ENCODE measurements at places on chromosomes 16 and 17.

- DNase-seq: no peak
Observed at GRCh38 chr16:77660311-77660710, 62.0 kb upstream of the NUDT7 start.

DNA sequence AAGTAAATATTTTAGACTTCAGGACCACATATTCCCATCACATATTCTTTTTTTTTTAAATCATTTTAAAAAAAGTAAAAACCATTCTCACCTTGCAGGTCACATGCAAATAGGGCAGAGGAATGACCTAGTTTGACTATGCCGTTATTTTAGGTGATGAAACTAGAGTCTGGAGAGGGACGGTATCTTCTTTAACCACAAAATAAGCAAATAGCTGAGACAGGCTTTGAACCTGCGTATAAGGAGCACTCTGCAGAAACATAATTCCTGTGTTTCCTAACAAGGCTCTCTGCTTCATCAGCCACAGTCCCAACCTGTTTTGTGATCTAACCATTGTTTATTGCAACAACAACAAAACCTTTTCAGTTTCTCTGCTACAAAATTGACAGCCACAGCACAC, 121.5 kb downstream of the PCTP start:
- no peak for DNase-seq

DNA sequence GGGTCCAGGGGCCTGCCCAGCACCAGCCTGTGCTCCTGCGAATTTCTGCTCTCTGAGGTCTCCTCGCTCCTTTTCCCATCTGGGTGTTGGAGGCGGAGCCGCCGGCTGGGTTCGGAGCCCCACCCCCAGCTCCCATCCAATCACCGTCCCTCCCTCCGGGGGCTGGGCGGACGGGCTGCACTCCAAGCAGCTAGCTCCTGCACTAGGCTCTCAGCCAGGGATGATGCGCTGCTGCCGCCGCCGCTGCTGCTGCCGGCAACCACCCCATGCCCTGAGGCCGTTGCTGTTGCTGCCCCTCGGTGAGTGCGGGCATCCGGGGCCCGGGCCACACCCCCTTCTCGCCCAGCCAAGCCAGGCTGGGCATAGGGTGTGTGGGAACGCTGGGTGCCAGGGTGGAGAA, at the start of gene NRN1L:
NRN1L (plus strand) TSS at position 202 of the 400 bp plus-strand sequence; CDS start at position 221, 19 bp downstream.
- DNase-seq: no peak

GRCh38 chr17:81339191-81339533, 44.1 kb upstream of the SLC38A10 start:
- no peak for DNase-seq

DNA sequence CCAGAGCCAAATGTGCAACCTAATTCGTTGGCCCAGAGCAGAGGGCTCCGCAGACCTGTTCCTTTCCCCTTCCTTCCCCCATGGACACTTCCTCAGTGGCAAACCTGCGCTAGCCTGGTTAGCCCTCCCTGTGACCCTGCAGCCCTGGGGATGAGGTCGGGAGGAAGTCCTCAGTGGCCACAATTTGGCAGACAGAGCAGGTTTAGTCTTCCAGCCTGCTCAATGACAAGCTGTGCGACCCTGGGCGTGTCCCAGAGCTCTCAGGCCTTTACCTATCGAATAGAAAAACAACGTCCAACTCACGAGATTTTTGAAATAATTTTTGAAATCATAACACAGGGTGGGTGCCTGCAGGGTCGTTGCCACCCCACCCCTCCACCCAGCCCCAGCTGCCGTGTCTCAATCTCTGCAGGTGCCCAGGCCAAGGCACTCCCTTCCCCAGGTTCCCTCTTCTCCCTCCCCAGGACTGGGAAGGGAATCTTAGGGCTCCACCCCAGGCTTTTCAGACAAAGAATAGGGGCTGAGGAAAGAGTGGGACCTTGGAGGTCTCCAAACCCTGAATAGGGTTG, 1.4 kb downstream of the HBM start:
- DNase-seq: no peak

DNA sequence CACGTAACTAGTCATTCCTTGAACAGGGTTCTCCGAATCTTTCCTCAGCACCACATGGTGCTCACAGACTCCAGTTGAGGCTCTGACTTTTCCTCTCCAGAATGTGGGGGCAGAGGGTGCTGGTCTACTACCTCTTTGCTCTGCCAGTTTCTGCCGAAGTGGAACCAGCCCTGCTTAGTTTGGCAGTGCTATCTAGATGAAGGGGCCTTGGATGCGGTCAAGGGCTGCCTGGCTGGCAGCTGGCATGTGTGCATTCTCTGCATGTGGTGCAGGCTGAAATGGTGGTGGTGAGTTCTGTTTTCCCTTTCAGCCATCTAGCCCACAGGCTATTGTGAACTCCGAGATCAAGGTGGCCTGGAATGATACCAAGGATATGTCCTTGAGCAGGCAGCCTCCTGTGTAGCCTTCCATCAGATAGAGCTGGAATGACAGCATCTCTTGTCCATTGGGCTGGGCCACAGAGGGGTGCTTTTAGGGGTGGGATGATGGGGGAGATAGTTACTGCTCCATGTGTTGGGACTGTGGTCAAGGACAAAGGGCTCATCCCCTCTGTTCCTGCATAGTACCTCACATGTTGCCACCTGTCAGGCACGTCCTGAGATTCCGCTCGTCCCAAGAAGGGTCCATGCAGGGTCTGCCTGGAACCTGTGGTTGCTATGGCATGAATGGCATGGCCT, 2.0 kb downstream of the DYNLL2 start:
- DNase-seq: no peak

GRCh38 chr17:2174468-2175293, 119.8 kb downstream of the HIC1 start:
- DNase-seq: no peak

Data from activated gamma-delta T cell treated with Interleukin-2 at 50 U/mL for 16 hours (primary cell).